ENCODE measurements at places on chromosomes 5 and 9.
A peak's percentile ranks its signal among the peaks of the same experiment; 100 is the strongest.

DNA sequence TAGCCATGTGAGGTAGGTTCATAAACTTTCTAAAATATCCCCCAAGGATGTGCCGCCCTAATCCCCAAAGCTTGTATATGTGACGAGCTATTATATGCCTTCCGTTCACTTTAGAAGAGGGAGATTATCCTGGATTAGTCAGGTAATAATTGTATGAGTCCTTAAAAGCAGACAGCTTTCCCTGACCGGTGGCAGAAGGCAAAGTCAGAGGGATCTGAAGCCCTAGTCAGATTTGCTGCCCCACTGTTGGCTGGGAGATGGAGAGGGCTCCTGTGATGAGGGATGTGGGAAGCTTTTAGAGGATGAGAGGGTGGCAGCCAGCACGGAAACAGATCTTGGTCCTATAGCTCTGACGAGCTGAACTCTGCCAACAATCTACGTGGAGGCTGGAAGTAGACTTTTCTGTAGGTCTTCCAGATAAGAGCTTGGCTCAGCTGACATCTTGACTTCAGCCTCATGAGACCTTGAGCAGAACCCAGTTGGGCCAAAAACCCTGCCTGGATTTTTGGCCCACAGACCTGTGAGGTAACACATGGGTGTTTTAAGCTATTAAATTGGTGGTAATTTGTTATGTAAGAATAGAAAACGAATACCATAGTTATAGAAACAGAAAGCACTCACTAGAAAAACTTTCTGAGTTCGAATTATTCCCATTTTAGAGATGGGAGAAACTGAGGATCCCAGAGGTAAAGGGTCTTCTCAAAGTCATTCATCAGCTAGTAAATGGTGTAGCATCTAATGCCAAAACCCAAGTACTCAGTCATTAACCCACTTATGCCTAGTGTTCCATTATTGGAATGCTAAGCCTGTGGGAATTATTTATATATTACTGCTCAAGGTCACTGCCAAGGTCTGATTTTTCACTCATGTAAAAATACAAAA is 48.9 kb downstream of the SH3PXD2B start:
- no peak for DNase-seq

DNA sequence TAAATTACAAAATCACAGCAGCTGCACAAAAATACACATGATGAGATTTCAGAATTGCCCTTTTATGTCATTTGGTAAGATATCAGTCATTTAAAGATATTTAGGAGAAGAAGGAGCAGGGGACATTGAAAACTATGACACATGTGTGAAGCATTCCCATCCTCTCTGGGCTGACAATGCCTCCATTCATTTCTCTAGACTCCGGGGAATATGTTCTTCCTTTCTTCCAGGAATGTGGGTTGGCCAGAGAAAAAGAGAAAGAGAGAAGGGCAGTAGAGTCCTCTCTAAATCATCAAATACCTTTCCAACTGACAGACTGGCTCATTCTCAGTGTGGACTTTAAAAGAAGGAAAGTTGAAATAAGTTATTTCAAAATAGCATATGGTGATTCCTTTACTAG is 205.6 kb upstream of the ADAMTSL1 start:
- no peak for DNase-seq

DNA sequence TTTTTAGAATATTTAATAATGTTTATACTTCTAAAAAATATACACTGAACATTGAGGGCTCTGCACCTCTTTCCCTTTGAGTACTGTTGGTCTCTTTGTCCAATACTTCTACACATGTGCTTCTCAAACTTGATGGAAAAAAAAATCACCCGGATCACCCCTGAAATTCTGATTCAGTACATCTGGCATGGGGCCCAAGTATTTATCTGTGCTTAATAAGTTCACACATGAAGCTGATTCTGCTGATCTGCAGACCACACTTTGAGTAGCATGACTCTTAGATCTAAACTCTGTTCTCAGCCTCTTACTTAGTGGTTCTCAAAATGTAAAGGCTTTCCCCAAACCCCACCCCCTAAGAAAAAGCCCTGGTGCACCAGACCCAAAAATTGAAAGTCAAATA is 12.0 kb downstream of the RUSC2 start:
- no peak for DNase-seq

- DNase-seq: no peak
These were observed 93.7 kb downstream of the OR2K2 start for GRCh38 chr9:111236332-111236731.

DNA sequence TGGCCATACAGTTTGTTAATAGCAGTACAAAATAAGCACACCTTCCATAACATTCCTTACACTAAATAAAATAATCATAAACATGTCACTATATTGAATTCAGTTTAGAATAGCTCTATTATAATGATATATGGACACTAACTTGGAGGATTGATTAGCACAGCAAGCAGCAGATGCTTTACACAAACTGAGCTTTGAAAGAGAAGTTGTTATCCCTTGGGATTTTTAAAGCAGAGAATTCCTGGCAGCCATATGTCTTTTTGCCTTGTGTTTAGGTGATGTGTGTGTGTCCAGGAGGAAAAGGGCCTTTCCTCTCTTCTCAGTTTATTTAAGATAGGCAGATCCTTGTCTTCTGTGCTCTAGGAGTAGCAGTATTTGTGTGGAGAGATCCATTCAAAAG is 232.2 kb upstream of the GRIN3A start:
- DNase-seq: no peak

DNA sequence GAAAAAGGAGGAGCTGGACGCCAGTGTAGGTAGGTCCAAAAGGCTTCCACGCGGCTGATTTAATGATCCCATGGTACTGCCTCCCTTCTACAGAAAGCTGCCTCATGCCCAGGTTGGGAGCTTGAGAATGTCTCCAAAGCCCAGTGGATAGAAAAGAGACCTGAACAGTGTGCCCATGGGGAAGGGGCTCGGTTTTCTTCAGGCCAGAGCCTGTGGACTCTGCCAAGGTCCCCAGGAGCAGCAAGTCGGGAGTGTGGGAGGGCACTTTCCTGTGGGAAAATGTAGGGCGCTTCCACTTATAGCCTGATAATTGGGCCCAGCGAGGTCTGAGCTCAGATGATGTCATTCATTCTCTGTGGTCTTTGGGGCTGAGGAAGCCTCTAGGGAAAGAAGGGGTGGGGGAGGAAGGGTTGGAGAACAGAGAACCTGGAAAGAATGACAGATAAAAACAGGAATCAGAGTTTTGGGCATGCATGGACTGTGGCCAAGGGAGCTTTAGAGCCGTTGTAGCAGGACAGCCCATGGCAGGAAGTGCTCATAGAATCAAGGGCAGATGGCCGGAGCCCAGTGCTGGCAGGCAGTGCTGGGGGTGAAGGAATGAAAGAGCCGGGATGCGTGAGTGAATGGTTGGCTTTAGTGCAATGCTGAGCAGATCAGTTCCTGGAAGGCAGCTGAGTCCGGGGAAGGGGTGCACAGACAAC is 42.5 kb upstream of the SH3PXD2B start:
- peak; percentile 60 for DNase-seq

DNA sequence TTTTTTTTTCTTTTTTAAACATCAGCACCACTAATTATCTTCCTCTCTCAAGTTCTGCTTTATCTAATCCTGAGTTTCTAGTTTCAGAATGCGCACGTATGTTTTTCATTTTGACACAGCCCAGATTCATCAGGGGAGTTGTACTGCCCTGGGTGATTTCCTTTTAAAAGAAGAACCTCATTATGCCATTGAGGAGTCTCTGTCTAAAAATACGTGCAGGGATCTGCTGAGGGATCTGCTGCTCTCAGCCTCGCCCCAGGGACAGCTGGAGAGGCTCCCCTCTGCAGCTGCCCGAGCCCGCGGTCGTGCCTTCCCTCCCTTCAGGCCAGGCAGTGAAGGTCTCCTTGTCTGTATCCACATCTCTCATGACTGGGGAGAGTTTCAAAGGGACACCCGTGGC is 273.1 kb downstream of the ARHGEF28 start:
- DNase-seq: no peak

GRCh38 chr9:103714992-103715391 is 379.1 kb upstream of the SMC2 start:
- no peak for DNase-seq

GRCh38 chr9:136640171-136641111 is 22.3 kb upstream of the EGFL7 start:
- no peak for DNase-seq

DNA sequence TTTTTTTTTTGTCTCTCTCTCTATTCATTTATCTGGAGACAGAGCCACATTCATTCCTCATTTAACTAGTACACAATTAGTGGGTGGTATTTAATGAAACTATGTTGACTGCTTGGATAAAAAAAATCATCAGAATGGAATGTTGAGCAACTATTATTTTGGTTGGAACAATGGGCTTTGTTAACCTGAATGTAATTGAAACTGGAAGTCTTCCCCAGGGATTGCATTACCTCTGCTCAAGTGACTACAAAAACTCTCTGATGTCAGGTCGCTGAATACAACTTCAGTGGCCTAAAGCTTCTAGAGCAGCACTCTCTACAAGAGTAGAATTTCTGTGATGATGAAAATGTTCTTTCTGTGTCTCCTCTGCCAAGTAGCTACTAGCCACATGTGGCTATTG is 295.8 kb downstream of the DEPDC1B start:
- no peak for DNase-seq

DNA sequence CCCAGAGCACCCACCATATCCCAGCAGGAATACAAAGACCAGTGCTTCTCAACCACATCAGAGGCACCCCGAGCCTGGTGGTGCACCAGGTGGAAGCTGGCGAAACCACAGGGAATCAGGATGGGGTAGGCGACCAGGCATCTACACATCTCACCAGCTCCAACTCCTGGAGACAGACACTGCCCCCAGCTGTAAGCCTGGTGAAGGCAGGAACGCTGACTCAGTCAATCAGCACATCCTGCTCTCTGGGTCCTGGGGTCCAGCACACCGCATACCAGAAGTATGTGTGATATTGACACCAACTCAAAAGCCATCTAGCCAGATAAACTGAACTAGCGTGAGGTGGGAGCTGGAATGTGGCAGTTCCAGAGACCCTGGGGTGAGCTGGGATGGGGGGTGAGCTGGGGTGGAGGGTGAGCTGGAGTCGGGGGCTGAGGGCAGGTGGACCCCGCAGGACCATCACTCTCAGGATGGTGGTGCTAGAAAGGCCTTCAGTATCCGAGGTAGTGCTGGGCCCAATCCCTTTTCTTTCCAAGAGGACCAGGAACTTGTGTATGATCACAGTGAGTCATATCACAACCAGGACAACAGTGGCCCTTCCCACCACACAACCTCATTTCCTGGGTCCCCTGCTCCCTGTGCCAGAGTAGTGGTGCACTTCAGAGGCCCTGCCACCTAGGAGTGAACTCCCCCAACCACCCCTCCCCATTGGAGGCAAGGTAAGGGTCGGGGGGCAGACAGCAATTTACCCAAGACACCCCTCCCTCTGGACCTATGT is 2.5 kb downstream of the DBN1 start:
- no peak for DNase-seq

- DNase-seq: no peak
These were observed 25.4 kb downstream of the SRFBP1 start for GRCh38 chr5:121987052-121987684.

DNA sequence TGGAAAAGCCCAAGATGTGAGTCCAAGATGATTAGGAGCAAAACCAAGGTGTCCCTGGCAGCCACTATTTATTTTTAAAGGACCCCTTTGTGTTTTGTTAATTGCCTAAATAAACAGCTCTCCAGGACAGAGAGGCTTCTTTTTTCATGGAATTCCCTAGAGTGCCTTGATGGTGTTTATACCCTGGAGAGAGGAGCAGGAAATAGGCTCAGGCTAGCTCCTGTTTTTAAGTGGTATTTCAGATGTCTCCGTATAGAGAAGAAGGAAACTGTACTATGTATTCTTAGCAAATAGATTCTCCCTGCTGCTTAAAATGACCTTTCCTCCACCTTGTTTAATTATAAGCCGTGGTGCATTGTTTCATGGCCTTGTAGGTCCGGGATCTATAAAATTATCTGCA is 292.4 kb downstream of the CD180 start:
- DNase-seq: no peak

- no peak for DNase-seq
These were observed 9.1 kb downstream of the CACFD1 start for GRCh38 chr9:133468777-133469421.

- no peak for DNase-seq
These were observed 515.9 kb upstream of the CYLC2 start for GRCh38 chr9:102479191-102479590.

GRCh38 chr5:172059661-172060100 is 53.2 kb upstream of the FBXW11 start:
- no peak for DNase-seq

GRCh38 chr9:71774920-71775319 is 6.6 kb upstream of the CEMIP2 start:
- no peak for DNase-seq

DNA sequence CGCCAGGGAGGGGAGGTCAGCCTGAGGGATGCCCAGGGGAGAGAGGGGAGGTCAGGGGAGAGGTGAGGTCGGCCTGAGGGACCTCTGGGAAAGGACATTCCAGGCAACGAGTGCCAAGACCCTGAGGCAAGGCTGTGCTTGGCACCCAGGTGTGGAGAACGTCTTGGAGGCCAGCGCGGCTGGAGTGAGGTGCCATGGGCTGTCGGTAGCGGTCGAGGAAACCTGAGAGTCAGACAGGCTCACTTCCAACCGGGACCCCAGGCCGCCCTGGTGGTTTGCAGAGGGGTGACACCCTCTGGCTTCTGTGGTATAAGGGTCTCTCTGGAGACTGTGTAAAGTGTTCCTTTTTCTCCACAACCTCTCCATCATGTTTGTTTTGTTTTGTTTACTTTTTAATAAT is 82.9 kb downstream of the CACNA1B start:
- DNase-seq: no peak

DNA sequence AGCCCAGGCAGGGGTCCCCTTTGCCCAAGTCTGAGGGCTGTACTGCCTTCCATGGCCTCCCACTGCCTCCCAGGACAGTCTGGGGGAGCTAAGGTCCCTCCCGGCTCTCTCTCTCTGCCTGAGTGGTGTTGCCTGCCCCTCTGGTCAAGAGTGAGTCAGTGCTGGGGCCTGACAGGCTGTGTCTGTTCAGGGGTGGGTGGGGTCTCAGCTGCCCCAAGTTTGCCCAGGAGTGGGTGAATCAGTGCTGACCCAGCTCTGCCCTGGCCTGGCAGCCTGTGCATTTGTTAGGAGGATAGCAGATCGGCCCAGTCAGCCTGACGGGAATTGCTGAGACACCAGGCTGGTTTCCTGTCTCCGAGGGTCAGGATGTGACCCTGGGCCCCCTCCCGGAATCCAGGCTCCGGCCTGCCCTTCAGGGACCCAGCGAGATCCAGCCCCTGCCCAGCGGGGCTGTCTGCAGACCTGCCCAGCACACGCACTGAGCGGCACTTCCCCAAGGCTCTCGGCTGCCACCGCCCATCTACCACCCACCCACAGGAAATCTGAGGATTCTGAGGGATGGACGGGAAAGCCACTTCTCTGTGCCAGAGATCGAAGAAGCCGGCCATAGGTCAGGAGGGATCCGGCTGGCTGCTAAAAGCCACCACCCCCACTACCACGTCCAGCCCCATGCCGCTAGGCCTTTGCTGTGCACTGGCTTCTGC is 15.9 kb downstream of the ENG start:
- peak; percentile 57 for DNase-seq

DNA sequence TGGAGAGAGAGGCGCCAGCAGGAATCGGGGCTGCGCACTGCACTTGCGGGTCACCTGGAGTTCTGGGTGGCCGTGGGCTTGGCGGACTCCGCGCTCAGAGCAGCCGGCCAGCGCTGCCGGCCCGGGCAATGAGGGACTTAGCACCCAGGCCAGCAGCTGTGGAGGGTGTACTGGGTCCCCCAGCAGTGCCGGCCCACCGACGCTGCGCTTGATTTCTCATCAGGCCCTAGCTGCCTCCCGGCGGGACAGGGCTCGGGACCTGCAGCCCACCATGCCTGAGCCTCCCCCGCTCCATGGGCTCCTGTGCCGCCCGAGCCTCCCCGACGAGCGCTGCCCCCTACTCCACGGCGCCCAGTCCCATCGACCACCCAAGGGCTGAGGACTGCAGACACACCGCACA is 325.6 kb downstream of the ACTL7B start:
- DNase-seq: no peak

- no peak for DNase-seq
These were observed 77.6 kb downstream of the PCDH1 start for GRCh38 chr5:141800617-141801016.

Measured in adrenal gland (tissue), 19 donors.